BE2C (cell line): ENCODE measurements at places on chromosomes 1 and 21.

DNA sequence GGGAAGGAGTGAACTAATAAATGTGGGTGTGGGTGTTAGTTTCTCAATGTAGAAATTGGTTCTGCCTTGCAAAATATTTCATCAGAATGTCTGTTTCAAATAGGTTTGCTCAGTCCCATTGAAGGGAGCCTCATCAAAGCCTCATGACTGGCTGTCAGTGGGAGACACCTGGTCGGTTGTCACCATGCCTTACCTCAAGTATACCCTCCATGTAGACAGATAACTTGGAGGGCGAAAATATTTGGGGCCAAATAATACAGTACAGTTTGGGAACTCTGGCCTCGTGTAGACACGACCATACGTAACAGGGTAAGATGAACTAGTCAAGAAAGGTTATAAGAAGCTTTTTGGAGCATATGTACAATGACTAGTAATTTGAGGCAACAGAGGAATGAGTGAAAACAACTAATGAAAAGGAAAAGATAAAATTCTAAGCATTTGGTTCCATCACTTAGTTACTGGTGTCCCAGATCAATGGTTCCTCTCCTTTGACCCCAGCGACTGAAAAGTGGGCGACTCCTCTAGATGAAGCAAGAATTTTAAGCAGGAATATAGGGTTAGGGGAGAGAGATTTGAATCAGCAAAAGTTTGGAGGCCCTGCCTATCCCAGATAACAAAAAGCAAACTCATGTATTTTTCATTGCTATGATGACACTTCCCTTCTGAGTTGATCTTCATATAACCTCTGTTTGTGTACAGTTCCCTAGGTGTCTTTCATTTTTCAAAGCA, 163.9 kb downstream of the LRRC40 start:
- DNase-seq: no peak

DNA sequence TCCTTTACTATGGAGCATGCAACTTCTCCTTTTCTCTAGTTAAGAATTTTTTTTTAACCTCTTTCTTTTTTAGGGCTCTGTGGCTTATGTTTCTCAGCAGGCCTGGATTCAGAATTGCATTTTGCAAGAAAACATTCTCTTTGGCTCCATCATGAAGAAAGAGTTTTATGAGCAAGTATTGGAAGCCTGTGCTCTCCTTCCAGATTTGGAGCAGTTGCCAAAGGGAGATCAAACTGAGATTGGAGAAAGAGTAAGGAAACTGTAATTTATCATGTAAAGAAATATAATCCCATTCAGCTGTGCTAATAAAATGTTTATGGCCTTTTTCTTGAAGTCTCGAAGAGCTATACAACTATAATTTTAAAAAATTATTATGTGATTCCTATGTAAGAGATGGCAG, 70.1 kb downstream of the HSPA13 start:
- DNase-seq: no peak

DNA sequence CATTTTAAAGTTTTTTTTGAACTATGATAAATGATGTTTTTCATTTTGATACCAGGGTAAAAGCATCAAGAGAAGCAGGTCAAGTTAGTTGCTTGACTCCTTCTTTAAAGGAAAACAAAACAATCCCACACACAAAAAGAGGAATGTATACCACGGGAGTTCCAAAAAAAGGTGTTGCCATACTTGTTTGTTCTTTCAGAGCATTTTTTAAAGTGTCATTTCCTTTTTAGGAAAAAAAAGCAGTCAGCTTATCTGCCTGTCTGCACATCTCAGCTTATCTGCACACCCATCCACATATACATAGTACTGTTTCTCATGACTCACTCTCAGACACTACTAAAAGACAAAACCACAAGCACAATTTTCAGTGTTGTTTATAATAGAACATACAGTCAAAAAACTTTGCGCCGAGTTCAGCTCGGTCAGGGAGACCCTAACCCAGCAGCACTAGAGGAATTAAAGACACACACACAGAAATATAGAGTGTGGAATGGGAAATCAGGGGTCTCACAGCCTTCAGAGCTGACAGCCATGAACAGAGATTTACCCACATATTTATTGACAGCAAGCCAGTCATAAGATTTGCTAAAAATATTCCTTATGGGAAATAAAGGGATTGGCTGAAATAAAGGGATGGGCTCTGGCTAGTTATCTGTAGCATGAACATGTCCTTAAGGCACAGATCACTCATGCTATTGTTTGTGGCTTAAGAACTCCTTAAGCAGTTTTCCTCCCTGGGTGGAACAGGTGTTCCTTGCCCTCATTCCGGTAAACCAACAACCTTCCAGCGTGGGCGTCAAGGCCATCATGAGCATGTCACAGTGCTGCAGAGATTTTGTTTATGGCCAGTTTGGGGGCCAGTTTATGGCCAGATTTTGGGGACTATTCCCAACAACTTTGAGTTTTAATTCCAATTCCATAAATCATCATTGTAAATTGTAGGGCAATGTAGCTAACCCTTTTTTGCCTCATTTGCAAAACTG, 11.4 kb upstream of the MNDA start:
- no peak for DNase-seq

GRCh38 chr21:14273736-14274538, 58.0 kb downstream of the RBM11 start:
- DNase-seq: peak; percentile 29

DNA sequence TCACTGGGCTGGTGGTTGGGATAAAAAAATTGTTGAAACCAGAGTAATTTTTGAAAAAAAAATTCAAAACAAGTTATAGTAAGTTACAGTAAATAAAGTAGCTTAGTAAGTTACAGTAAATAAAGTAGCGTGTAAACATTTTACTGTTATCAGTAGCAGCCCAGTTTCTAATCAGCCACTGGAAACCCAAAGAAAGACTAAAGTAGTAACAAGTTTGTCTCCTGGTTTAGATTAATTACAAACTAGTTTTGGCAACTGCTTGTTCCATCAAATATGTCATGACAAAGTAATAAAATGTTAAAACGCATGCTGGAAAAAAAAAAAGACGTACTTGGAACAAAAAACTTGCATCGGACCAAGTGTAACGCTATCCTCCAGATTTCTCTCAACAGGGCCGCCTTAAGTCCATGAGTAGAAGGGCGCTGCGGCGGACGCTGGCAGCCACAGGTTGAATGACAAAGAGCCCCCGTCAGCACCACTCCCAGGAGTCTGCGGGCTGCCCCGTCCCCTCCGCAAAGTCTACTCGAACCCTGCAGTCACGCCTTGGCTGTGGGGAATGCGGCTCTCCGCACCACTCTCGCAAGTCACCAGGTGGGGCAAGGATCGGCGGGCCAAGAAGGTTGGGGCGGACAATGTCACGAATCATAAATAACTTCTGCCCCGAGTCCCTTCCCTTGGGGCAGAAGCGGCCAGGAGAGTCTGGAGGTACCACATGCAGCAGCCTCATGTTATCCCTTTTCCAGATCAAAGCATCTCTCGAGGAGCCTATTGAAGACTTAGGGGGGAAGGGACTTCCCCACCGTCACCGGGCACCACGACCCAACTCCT, 837 bp downstream of the SLC16A1 start:
- peak; percentile 81 for DNase-seq

GRCh38 chr21:37342046-37342632, 24.4 kb upstream of the DYRK1A start:
- no peak for DNase-seq

DNA sequence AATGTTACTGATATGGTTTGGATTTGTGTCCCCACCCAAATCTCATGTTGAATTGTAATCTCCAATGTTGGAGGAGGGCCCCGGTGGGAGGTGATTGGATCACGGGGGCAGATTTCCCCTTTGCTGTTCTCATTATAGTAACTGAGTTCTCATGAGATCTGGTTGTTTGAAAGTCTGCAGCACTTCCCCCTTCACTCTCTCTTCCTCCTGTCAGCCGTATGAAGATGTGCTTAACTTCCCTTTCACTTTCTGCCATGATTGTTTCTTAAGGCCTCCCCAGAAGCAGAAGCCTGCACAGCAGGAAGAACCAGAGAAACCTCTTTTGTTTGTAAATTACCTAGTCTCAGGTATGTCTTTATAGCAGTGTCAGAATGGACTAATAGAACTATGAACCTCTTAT, 28.4 kb downstream of the TRIM33 start:
- no peak for DNase-seq

DNA sequence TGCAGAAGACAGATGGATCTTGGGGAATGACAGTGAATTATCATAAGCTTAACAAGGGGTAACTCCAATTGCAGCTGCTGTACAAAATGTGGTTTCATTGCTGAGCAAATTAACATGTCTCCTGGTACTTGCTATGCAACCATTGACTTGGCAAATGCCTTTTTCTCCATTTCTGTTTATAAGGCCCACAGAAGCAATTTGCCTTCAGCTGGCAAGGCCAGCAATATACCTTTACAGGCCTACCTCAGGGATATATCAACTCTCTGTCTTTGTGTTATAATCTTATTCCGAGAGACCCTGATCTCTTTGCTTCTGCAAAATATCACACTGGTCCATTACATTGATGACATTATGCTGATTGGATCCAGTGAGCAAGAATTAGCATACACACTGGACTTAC, 52.7 kb upstream of the KIAA0040 start:
- no peak for DNase-seq

GRCh38 chr1:233045588-233045987, 95.2 kb downstream of the NTPCR start:
- DNase-seq: no peak

GRCh38 chr1:212909652-212910063, 40.7 kb upstream of the VASH2 start:
- no peak for DNase-seq

- DNase-seq: no peak
Measured at GRCh38 chr1:3068564-3069431, at the start of gene PRDM16. Gene PRDM16 (plus strand): TSS chr1:3069203. CDS start chr1:3069260, 57 bp downstream.

DNA sequence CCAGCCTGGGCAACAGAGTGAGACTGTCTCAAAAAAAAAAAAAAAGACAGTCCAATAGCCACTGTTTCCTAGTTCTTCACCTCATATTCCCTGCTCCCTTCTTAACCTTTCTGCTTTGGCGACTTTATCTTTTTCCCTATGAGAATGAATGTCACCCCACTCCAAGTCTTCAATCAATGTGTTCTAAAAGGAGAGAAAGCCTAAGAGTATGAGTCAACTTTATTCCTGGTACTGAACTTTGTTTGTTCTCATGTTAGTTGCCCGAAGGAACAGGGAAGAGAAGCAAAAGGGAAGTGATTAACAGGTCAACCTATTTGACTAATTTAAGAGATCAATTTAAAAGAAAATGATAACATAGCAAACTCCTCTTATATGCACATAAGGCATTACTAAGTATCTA, 39.9 kb upstream of the SLC16A1 start:
- no peak for DNase-seq

DNA sequence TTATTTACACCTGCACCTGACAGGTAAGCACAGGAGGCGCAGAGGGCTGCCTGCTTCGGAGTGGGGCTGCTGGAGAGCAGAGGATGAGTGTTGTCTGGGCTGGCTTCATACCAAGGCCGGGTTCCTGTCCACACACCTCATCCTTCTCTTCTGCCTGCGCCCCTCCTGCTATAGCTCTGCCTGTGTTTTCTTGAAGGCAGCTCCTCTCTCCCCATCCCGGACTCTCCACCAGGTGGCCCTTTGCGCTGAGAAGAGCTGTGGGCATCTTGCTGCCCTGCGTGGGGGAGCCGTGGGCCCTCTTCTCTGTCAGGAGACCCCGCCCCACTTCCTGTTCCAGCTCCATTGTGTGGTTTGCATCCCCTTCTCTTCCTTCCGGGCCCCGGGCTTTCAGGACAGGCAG, 35.0 kb downstream of the ARHGEF10L start:
- no peak for DNase-seq

GRCh38 chr1:183124259-183124658, 61.8 kb upstream of the LAMC2 start:
- DNase-seq: peak; percentile 24
